ENCODE measurements at places on chromosomes 5 and 9. TPM values are rescaled to one million over a fixed set of nuclear protein-coding genes. Genes with fewer than 3 reads are reported as not detected.

ZNF608 gene
- 0.54 TPM for polyA plus RNA-seq

INSL4 gene
- not detected for polyA plus RNA-seq

- no peak for DNase-seq
Observed at GRCh38 chr5:38660194-38660668, 103.8 kb upstream of the LIFR start.

DNA sequence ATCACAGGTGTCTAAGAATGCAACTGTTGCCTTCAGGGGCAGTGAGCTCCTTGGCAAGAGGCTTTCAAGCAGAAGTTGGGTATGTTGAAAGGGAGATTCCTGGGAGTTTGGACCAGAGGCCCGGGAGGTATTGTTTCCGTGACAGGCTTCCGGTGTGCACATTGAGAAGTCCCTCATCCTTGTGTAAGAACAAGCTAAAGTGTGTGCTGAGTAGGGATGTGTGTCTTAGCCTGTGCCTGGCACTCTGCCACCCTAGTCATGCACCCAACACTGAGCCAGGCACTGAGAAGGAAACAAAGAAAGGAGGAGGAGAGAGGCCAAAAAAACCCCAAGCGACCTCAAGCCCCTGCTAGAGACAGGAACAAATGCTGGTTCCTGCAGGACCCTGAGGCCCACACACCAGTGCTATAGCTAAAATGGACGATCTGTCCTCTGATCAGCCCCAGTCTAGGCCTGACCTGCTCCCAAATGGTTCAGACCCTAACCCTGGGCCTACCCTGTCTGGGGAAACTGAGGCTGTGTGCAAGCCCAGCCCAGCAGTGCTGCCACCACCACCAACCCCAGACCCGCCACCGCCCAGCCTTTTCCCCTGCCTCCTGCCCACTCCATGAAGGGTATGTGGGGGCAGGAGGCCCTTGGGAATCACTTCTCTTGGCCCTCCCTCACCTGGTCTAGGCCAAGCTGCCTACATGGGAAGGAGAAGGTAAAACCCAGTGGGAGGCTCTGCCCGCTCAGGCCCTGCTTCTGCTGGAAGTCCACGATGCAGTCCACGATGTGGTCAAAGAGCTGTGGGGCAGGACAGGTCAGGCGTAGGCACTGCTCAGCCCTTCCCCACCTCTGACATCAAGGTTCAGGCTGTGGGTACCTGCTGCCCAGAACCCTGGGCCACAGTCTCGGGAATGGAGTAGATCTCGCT lies 12.6 kb downstream of the HK3 start:
- DNase-seq: no peak

DNA sequence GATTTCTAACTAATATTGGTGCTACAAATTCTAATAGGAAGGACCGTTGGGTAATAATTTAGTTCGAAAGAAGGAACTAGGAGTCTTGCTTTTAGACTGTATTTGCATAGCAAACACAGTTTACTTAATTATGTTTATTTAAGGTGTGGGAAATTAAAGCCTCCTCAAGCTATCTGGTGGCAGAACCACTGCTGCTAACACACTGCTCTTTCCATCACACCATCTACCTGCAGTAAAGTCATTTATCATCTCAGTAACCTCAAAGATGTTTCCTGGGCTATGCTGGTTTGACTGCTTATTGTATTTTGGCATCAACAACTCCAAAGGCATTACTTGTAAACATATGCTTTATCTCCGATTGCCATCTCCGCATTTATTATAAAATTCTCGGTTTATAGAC lies 114.3 kb downstream of the DEPDC1B start:
- DNase-seq: no peak

GRCh38 chr9:80679916-80680315 lies 1009.4 kb downstream of the TLE1 start:
- DNase-seq: no peak

GRCh38 chr5:149175346-149176105 lies 34.2 kb downstream of the ABLIM3 start:
- DNase-seq: no peak
